ENCODE measurements at places on chromosomes 5 and 9. TPM values are rescaled to one million over a fixed set of nuclear protein-coding genes. Genes with fewer than 3 reads are reported as not detected.

The RPS14 gene
- 4,738 TPM for total RNA-seq

The ACSL6 gene
- 1.2 TPM for total RNA-seq

The PCDH12 gene
- 0.43 TPM for total RNA-seq

The SPINK13 gene
- total RNA-seq, result not detected

The PAEP gene
- not detected for total RNA-seq

The ZFP37 gene
- total RNA-seq, result 1.6 TPM

The DCTN3 gene
- 86.1 TPM for total RNA-seq

The PCDHA1 gene
- not detected for total RNA-seq

The ZDHHC11B gene
- not detected for total RNA-seq

The PSD2 gene
- total RNA-seq, result not detected

- no peak for DNase-seq
Measured at GRCh38 chr5:144469106-144469505, 298.4 kb downstream of the KCTD16 start.

- no peak for DNase-seq
Measured at GRCh38 chr5:138169124-138169523, 9.3 kb downstream of the BRD8 start.

GRCh38 chr5:43429016-43429415, 16.8 kb upstream of the CCL28 start:
- DNase-seq, result no peak

GRCh38 chr5:164306662-164307061, 801.2 kb downstream of the MAT2B start:
- DNase-seq, result no peak

DNA sequence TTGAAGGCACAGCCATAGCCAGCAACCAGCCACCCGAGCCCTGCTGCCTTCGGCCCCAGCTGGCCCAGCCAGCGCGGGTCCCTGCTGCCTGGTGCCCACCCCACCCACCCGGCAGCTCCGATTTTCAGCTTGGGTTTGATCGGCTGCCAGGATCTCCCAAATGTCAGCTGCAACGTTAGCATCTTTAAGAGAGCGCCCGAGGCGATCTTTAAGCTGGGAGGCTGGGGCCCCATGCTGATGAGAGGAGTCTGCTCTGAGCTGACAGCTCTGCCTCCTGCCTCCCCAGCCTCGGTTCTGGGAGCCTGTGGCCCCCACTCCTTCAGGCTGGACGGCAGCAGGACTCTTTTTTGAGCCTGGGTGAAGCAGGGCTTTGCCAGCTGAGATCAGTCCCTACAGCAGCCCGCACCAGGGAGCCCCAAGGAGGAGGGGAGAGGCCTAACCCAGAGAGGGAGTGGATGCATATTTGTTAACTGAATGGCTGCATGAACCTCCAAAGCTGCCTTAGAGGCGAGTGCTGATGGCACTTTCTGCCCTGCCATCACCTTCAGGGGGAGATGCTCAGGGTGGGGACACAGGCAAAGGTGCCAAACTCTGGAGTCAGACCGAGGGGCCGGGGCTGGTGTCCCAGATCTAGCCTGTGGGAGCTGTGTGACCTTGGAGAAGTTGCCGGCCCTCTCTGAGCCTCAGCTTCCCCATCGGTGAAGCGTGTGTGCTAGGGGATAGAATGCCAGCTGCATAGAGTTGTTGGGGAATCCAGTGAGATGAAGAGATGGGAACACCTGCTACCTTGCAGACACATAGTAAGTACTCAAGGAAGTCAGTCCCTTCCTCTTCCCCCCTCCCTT, 165.5 kb downstream of the C9orf50 start:
- no peak for DNase-seq

DNA sequence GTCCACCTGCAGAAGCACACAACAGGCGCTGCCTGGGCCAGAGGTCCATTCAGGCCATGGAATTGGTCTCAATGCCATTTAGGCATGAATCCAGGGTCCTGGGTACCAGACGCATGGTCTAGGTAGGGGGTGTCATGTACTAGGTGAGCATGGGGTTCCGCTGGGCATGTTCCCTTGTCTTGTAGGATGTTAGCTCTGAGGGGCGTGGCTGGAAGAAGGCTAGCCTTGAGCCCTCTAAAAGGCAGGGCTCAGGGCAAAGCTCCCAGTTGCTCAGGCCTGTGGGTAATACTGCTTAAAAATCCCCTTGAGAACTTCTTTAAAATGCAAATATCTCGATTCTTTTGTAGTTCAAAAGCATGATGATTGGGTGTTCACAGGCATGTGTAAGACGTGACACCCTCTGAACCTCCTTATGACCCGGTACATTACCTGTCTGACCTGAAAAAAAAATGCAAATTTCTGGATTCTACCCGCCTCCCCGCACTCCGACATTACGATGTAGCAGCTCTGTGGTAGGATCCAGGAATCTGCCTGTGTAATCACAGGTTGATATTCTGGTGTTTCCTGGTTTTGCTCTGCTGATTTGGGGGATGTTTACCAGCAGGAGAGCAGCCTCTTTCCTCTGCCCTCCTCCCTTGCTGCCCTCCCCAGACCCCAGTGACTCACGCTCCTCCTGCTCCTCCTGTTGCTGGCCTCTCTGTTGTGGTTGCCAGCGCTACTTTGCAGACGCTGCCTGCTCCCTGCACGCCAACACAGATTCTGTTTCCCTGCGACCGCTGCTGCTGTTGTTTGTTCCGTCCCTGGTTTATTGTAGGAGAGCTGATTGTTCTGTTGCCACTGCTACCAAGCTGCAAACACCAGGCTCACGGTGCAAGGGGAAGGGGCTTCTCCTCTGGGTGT, 5.7 kb downstream of the TMC1 start:
- DNase-seq, result peak; percentile 92

DNA sequence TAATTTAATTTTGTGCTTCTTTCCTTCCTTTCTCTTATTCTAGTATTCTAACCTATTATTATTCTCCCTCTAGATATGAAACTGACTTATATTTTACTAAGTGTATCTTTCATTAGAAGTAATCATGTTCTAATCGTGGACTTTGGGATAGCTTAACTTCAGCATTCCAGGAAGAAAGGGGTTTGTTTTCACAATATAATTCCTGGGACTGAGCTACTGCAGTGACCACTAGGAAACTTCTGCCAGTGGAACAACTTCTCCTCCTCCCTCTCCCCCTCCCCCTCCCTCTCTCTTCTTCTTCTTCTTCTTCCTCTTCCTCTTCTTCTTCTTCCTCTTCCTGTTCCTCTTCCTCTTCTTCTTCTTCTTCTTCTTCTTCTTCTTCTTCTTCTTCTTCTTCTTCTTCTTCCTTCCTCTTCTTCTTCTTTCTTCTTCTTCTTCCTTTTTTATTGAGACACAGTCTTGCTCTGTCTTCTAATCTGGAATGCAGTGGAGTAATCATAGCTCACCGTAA, 127.9 kb downstream of the NNT start:
- DNase-seq, result no peak

DNA sequence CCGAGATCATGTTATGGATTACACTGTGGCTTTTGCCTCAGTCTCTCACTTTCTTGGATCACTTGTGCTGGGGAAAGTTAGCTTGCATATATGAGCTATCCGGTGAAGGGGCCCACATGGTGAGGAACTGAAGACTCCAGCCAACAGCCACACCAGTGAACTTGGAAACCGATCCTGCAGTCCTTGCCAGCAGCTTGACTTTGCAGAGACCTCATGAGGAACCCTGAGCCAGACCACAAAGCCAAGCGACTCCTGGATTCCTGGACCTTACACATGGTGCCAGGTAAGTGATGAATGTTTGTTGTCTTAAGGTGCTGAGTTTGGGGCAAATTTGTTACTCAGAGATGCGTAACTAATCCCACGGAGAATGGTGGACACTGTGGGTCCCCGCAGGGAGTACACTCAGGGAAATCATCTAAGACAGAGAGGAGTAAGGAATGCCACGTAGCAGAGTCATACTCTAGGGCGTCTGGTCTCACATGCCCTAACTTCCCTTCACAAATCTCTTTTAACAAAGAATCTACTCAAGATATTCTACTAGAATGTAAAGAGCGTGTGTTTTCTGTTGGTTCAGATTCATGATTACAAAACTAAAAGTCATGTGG, 76.5 kb upstream of the PJA2 start:
- no peak for DNase-seq

DNA sequence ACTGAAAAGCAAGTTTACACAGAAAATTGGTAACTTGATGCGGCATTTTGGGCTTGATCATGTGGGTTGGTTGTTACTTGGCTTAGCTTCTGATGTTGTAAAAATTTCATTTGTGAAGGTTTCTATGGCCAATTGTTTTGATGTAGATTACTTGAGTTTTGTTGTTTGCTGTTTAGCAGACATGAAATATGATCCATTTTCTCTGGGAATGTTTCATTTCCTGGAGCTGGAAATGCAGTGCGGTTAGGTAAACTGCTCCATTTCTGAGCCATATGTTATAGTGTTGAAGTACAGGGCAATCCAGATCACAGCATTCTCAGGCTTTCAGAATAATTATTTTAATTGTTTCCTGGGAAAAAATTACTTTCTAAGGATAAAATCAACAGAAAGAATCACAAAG, 396.9 kb downstream of the ENC1 start:
- no peak for DNase-seq

GRCh38 chr9:109455861-109456260, 42.2 kb downstream of the PTPN3 start:
- no peak for DNase-seq

DNA sequence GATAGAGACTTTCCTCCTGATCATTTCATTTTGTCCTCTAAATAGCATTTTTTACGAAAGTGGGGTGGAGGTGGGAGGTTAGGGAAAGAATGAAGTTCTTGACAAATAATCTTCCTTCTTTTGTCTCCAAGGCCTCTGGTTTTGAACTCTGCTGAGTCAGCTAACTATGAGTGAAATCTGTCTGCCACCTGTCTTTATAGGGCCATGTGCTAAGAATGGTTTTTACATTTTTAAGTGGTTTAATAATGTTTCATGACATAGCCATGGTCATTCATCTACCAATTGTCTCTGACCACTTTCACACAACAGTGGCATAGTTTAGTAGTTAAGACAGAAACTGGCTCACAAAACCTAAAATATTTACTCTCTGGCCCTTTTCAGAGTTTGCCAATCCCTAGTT, 7.6 kb downstream of the MAN2A1 start:
- DNase-seq, result no peak

DNA sequence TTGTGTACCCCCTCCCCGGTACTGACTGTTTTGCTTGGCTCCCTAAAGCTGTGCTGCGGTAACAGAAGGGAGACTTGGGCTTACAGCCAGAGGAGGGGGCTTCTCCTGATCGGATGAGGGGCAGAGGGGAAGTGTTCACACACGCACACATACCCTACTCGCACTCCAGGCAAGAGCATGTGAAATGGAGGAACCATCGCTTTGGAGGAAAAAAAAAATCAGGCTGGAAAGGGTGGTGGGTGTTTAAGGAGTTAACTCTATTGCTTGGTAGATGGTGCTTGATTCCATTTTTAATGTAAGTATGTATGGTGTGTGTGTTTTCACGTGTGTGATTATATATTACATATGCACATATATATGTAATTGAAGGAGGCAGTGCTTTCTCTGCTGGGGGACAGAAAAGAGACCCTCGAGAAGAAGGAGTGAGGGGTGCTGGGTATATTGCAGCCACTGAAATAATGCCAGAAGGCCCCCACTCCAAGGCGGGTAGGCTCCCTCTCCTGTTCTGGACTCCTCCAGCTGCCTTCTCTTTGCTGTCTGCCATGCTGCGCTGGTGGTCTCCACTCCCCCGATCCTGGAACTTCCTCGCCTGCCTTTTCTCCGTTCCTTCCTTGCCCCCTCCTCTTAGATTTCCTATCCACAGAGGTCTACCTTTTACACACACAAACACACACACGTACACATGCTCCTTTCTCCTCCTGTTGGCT, 721 bp downstream of the GRIA1 start:
- no peak for DNase-seq

DNA sequence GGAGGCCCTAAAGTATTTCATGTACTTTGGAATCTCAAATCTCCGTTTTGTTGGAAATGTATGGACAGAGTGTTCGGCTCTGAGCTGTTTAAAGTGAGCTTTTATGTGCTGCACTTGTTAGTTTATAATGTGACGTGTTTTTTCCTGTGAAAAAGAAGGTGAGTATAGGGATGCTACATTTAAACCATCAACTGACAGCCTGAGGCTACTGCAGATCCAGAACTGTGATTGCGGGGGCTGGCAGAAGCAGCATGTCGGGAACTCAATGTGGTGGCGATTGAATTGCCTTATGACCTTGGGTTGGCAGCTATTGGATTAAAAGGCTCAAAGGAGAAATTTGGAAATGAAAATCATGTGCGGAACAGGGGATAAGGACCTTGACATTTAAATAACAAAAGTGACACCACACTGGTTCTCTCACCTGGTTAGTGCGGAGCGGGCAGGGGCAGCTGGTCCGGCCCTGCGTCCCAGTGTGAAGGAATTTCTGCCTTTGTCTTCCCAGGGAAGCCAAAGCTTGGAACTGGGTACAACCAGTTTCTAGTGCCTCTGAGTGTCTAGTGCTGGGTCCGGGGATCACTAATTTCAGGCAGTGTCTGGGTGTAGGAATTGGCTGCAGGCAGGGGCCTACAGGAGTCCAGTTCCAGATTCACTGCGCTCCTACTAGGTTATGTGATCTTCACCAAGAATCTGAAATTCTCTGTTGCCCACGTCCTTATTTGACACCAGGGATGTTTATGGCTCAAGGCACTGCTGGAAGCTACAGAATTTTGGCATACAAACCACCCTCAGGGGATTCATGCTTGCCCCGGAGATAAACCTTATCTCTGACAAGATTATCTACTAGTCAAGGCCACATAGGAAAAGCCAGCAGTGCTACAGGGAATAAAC, 120.7 kb upstream of the ERCC6L2 start:
- DNase-seq, result no peak

GRCh38 chr5:147674411-147674810, 108.1 kb downstream of the JAKMIP2 start:
- no peak for DNase-seq

GRCh38 chr5:10319202-10319851, 11.6 kb upstream of the CMBL start:
- no peak for DNase-seq

GRCh38 chr5:79890119-79890929, 100.7 kb downstream of the MTX3 start:
- DNase-seq, result no peak

DNA sequence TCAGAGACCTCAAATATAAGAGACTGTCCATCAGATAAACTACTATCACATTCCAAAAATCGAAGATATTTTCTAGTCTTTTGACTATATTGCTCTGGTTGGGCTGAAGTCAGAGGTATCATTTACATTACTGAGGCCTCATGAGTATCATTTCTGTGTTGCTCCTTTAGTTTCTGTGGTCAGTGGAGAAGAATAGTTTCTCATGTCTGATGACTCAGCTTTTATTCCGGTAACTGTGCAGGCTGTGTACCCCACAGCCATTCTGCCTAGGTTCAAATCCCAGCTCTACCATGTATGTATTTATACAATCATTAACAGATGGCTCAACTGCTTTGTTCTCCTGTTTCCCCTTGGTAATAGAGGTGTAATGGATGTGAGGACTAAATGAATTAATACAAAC, 179.3 kb downstream of the ALDH1A1 start:
- DNase-seq, result no peak

GRCh38 chr9:96646081-96646991, 8.8 kb downstream of the PRXL2C start:
- no peak for DNase-seq

- no peak for DNase-seq
Measured at GRCh38 chr5:175469916-175470315, 8.4 kb upstream of the SFXN1 start.

- no peak for DNase-seq
Measured at GRCh38 chr5:107542428-107542827, 128.3 kb downstream of the EFNA5 start.

- DNase-seq, result no peak
Measured at GRCh38 chr5:136674178-136674577, 308.8 kb upstream of the TRPC7 start.

Data from activated naive CD4-positive, alpha-beta T cell treated with anti-CD3 and anti-CD28 coated beads for 36 hours (primary cell).